ENCODE measurements at places on chromosomes 5 and 9.

GRCh38 chr9:87465816-87466215, 31.9 kb upstream of the DAPK1 start:
- DNase-seq, result no peak

GRCh38 chr5:66417781-66418180, 178.4 kb upstream of the MAST4 start:
- DNase-seq, result no peak

DNA sequence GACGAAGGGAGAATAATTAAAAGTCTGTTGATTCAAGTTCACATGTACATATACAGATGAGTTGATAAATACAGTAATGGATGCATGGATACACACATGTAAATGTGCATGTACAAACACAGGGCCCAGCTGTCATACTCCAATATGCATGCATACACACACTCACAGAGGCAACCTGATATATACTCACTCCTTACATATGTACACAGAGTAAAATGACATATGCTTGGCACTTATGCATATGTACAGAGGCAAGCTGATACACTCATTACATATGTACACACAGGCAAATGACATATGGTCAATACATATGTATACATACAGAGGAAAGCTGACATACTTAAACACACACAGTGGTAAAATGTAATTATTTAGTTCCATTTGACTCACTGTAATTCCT, 7.2 kb upstream of the TMEFF1 start:
- DNase-seq, result no peak

GRCh38 chr9:86034863-86035734, 64.3 kb downstream of the GOLM1 start:
- DNase-seq, result peak; percentile 20

DNA sequence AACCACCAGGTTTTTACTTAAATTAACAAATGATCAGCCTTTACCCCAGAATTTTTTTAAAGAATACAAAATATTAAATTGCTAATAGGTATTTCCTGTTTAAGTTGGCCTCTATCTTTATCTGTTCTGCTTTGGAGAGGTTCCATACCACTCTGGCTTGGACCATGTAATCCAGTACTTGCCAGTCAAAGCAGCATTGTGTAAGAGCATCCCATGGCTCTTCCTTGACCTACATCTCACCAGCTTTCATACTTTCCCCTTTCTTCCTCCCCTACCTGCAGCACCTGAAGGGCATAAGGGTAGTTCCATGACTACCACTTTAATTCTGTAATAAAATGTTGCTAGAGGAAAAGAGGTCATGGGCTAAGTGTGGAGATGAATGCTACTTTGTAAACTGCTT, 140.8 kb upstream of the MTAP start:
- no peak for DNase-seq

DNA sequence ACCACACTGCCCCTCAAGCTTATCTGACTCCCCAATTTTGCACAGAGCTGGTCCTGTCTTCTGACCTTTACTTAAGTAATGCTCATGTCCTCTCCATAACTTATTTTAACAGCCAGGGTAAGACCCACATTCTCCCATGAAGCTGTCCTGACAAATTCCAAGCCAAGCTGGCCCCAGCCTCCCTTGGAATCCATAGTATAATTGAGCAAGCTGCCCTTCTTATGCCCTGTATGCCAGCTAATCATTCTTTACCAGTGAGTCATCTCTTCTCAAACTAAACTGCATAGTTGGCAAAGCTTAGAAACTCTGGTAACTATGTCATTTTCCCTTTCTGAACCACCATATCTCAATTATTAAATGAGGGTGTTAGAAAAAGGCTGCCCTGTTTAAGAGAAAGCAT, 92.4 kb downstream of the NFIB start:
- no peak for DNase-seq

DNA sequence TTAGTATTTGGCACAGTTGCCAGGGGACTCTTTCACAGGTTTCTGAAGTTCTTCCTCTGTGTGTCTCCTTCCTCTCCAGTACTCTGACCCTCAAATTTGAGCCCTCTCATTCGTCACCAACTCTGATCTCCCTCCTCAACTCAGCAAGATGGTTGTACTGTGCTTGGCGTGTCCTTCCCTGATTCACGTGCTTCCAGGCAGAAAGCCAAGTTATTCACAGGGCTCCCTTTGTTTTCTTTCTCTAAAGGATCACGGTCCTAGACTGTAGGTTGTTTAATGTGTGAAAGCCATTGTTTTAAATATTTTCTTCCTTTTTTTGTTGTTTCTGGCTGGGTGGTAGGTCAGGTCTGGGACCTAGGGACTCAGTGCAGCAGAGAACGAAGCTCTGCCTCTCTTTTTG, 142.9 kb downstream of the DMAC1 start:
- no peak for DNase-seq

GRCh38 chr9:89313842-89314241, 2.8 kb downstream of the CKS2 start:
- no peak for DNase-seq

- no peak for DNase-seq
Measured at GRCh38 chr9:121153642-121154041, 48.0 kb downstream of the RAB14 start.

DNA sequence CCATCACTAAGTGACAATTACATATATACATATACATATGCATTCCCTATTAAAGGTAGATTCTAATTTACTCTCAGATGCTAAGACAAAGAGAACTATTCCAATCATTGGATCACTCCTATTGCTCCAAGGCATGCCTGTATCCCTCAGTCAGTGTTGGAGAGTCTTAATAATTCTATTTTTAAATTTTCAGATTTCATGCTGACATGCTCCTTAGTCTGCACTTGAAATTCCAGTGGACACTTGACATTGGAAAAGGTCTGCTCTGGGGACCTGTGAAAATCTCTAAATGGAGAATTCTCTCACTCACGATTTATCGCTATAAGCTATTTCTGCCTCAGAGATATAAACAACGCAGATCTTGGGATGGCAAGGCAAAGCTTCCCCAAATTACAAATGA, 3.9 kb upstream of the FUBP3 start:
- DNase-seq, result no peak

GRCh38 chr5:76406673-76407072, 3.6 kb downstream of the IQGAP2 start:
- peak; percentile 62 for DNase-seq

- no peak for DNase-seq
Measured at GRCh38 chr5:171975262-171975876, 31.1 kb downstream of the FBXW11 start.

- no peak for DNase-seq
Measured at GRCh38 chr9:72254901-72255545, 105.8 kb downstream of the GDA start.

DNA sequence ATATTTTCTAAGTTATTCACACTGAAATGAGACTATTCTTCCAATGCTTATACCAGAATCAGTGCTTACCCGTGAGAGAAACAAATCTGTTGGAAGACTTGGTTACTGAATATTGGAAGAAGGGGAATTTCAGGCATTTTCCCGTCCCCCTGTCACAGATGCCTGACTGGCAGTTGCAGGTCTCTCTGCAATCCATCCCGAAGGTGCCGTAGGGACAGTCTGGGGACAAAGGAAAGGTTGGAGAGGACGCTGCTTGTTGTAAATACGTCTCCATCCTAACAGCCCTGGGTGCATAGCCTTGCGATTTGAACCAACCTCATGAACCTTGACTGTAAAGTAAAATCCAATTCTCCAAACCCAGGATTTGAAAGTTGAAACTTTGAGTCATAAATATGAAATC, 3.5 kb downstream of the ESM1 start:
- no peak for DNase-seq

All from suppressor macrophage treated with lipopolysaccharide for 1 hour (primary cell).